ENCODE measurements at places on chromosomes 4 and X. TPM values are rescaled to one million over a fixed set of nuclear protein-coding genes. Genes with fewer than 3 reads are reported as not detected.

Gene DOK7
- total RNA-seq, result 5.6 TPM

Gene CT55
- total RNA-seq, result not detected

Gene MAP9
- total RNA-seq, result 15.7 TPM

- no peaks in the 10 kb centered on the region for H3K4me1 ChIP-seq
- H3K36me3 ChIP-seq, result no peaks in the 10 kb centered on the region
- DNase-seq, result no peak
- H3K27ac ChIP-seq, result no peak overlapping the region
Measured at GRCh38 chr4:18069810-18070209, 48.3 kb upstream of the LCORL start.

- no peaks in the 10 kb centered on the region for H3K4me1 ChIP-seq
- DNase-seq, result peak; percentile 43
- no peaks in the 10 kb centered on the region for H3K36me3 ChIP-seq
- no peak overlapping the region for H3K4me3 ChIP-seq
- no peak overlapping the region for H3K27ac ChIP-seq
Measured at GRCh38 chrX:153669174-153669890, 4.3 kb downstream of the PNCK start.

DNA sequence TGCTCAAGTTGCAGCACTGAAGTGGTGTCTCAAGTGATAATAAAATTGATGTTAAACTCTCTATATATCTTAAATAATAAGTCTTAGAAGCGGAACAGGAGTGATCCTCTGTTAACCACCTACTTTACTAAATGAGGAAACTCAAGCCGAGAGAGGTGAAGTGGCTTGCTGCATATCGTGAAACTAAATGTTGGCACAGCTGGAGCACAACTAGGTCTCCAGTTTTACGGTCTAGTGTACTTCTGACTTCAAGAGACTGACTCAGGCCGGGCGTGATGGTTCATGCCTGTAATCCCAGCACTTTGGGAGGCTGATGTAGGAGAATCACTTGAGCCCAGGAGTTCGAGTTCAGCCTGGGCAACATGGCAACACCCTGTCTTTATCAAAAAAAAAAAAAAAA lies 35.5 kb upstream of the PLS3 start:
- no peaks in the 10 kb centered on the region for H3K36me3 ChIP-seq
- DNase-seq, result peak; percentile 74
- H3K27ac ChIP-seq, result no peak overlapping the region
- no peak overlapping the region for H3K4me3 ChIP-seq
- H3K4me1 ChIP-seq, result no peaks in the 10 kb centered on the region

Gene GLRB
- 3.8 TPM for total RNA-seq

DNA sequence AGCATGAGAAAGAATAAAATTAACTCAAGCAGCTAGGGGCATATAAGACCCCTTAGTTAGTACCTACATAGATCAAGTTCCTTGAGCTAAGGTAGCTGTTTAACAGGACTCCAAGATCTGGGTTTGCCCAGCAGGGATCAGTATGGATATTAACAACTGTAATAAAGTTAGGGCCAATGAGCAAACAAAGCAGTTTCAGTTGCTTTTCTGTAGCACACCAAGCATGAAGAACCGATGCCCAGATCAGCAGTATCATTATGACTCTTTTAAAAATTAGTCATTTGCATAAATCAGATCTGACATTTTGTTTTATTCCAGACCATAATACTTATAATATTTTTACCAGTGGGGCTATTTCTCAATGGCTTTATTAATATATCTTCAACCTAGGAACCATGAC lies 80.9 kb downstream of the C4orf33 start:
- H3K36me3 ChIP-seq, result no peaks in the 10 kb centered on the region
- DNase-seq, result no peak
- H3K4me3 ChIP-seq, result no peak overlapping the region
- H3K27ac ChIP-seq, result no peak overlapping the region

Measured in upper lobe of left lung (tissue), 6 donors.